ENCODE measurements at places on chromosomes 12 and 14.

DNA sequence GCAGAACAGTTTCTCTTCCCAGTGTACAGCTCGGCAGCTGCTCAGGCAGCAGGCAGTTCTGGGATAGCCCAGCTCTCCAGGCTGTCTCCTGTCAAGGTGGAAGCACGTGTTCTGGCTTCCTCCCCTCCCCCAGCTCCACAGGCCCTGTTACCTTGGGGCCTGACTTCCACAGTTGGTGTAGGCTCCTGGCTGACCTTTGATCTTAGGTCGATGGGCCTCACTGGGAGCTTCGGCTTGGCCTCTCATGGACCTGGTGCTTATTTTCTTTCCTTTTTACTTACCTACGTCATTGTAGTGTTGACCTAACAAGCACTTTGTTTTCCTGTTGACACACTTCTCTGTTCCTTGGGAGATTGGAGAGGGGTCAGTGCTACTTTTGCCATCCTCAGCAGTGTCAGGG, 17.0 kb downstream of the DLST start:
- H3K36me3 ChIP-seq = peaks cover 56% of the 10 kb centered on the region
- no peaks in the 10 kb centered on the region for H3K27me3 ChIP-seq
- no peak for DNase-seq
- no peaks in the 10 kb centered on the region for H3K4me1 ChIP-seq
- no peak overlapping the region for H3K4me3 ChIP-seq

DNA sequence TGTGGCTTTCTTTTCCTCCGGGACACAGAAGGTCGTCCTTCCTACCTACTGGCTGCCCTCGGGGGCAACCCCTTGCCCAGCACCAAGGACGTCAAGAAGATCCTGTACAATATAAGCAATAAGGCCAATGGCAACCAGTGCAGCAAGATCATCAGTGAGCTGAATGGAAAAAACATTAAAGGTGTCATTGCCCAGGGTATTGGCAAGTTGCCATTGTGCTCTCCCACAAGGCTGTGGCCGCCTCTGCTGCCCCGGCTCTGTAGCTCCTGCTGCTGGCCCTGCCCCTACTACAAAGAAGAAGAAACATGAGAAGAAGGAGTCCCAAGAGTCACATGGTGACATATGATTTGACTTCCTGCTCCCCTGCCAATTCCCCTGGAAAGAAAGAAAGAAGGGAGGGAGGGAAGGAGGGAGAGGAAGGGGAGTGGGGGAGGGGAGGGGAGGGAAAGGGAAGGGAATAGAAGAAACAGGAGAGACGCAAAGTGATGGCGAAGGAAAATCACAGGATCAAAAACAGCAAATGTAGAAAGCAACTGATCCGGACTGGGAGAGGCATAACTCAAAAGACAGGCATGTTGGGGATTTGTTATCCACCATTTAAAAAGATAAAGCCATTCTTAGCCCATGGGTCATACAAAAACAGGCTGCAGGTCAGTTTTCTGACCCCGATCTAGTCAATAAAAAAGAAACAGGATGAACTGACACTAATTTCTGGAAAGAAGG, 61.3 kb upstream of the RESF1 start:
- H3K36me3 ChIP-seq = peaks cover 51% of the 10 kb centered on the region
- peak overlapping the region; percentile 99 for H3K27ac ChIP-seq
- H3K27me3 ChIP-seq = no peaks in the 10 kb centered on the region

DNA sequence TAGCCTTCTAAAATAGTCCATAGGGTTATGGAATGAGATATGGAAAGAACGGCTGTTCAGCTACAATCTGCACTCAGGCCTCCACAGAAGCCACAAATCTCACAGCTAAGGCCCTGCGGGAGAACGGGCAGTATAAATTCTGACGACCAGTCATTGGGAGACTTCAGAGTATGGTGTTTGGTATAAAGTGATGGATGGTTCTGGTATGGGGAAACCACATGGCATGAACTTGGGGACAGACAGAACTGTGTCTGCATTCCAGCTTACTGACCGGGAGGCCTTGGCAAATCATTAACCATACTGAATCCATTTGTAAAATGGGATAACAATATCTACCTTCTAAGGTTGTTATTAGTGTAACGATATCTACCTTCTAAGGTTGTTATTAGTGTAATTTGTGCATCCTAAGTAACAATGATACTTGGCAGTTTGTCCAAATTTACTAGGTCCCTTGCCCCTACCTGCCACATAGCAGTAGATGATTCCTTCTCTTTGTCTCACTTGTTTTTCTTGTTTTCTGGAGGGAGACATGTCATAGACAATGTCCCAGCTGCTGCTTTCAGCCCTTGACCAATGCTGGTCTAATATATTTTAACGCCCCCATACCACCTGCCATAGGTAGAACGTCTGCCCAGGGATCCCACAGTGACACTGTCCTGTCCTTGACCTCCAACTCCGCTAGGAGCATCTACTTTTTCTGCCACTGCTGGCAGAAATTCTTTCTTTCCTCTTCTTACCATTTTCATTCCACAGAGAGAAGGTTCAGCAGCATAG, 6.8 kb downstream of the CDKL1 start:
- no peak for DNase-seq
- H3K36me3 ChIP-seq = peaks cover 4% of the 10 kb centered on the region
- H3K4me3 ChIP-seq = no peak overlapping the region

- peaks cover 5% of the 10 kb centered on the region for H3K4me1 ChIP-seq
- no peaks in the 10 kb centered on the region for H3K36me3 ChIP-seq
- peak; percentile 52 for DNase-seq
Observed at GRCh38 chr12:107912421-107913004, 138.0 kb downstream of the ASCL4 start.

GRCh38 chr14:102819176-102819628, 42.0 kb downstream of the TRAF3 start:
- peak; percentile 70 for DNase-seq
- H3K4me1 ChIP-seq = peaks cover 85% of the 10 kb centered on the region
- H3K36me3 ChIP-seq = peaks cover 38% of the 10 kb centered on the region
- H3K27me3 ChIP-seq = no peaks in the 10 kb centered on the region
- H3K27ac ChIP-seq = peak overlapping the region; percentile 88
- H3K4me3 ChIP-seq = peak overlapping the region; percentile 81

GRCh38 chr12:120557589-120557988, 23.4 kb downstream of the RNF10 start:
- H3K4me3 ChIP-seq = no peak overlapping the region
- H3K36me3 ChIP-seq = peaks cover 38% of the 10 kb centered on the region
- no peaks in the 10 kb centered on the region for H3K27me3 ChIP-seq
- H3K27ac ChIP-seq = no peak overlapping the region
- no peak for DNase-seq
- H3K4me1 ChIP-seq = no peaks in the 10 kb centered on the region

DNA sequence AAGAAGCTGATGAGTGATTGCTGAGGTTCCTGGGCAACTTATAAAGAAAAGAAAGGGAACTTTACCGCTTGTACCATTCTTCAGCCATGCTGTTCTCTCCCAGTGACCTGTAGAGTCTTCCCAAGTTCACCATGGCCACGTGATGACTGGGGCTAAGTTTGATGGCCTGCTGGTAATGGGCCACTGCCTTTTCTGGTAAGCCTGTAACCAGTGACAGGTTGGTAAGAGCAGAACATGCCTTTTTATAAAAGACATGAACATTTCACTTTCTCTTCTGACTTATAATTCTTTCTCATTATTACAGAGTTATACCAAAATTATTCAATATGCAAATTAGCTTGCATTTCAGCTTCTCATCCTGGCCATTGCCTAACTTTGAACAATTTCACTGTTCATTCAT, 20.9 kb upstream of the OVCH1 start:
- H3K4me1 ChIP-seq = no peaks in the 10 kb centered on the region
- H3K36me3 ChIP-seq = no peaks in the 10 kb centered on the region
- no peak for DNase-seq
- no peak overlapping the region for H3K27ac ChIP-seq
- H3K27me3 ChIP-seq = peaks cover 8% of the 10 kb centered on the region
- H3K4me3 ChIP-seq = no peak overlapping the region

DNA sequence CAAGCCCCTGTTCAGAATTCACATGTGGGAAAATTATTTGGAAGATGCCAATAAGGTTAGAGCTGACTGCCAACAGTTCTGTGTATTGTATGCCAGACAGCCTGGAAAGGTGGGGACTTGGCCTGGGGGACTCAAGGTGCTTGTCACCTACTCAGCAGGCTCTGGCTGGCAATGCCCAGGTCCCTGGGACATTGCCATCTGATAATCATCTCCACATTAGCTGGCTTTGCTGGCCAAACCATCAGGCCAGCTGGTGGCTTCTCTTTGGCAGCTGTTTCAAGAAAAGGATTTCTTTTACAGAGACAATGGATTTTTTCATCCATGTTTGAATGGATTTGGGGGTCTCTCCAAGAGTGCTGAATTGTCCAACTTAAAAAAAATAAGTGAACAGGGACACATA, 165.2 kb downstream of the BRMS1L start:
- H3K27ac ChIP-seq = no peak overlapping the region
- no peaks in the 10 kb centered on the region for H3K4me1 ChIP-seq
- DNase-seq = no peak
- H3K27me3 ChIP-seq = peaks cover 4% of the 10 kb centered on the region
- no peak overlapping the region for H3K4me3 ChIP-seq
- no peaks in the 10 kb centered on the region for H3K36me3 ChIP-seq

DNA sequence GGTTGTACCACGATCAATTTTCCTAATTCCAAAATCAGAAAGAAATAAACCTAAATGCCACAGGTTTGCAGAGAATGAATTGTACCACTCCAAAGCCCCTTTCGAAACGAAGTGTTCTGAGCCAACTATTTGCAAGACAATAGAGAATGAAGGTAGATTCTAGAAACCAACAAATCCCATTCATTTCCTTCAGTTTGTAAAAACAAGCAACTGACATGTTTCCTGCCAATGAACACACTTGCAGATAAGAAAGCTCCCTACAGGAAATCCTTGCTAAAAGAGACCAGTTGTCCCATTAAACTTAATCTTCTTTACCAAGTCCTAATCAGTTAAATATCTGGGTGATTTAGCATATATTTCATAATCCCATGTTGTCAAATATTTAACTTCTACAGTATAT, 198.4 kb upstream of the FOXN3 start:
- H3K36me3 ChIP-seq = peaks cover 21% of the 10 kb centered on the region
- H3K27me3 ChIP-seq = no peaks in the 10 kb centered on the region
- no peak for DNase-seq
- peak overlapping the region; percentile 76 for H3K4me3 ChIP-seq
- H3K27ac ChIP-seq = peak overlapping the region; percentile 75
- H3K4me1 ChIP-seq = peaks cover 72% of the 10 kb centered on the region

GRCh38 chr12:85794531-85794930, 41.7 kb downstream of the RASSF9 start:
- H3K27me3 ChIP-seq = no peaks in the 10 kb centered on the region
- H3K27ac ChIP-seq = no peak overlapping the region
- H3K4me1 ChIP-seq = no peaks in the 10 kb centered on the region
- H3K4me3 ChIP-seq = no peak overlapping the region

GRCh38 chr12:52310622-52311284, 10.4 kb downstream of the KRT83 start:
- H3K27ac ChIP-seq = no peak overlapping the region
- DNase-seq = no peak
- peaks cover 6% of the 10 kb centered on the region for H3K36me3 ChIP-seq
- H3K4me1 ChIP-seq = peaks cover 5% of the 10 kb centered on the region

DNA sequence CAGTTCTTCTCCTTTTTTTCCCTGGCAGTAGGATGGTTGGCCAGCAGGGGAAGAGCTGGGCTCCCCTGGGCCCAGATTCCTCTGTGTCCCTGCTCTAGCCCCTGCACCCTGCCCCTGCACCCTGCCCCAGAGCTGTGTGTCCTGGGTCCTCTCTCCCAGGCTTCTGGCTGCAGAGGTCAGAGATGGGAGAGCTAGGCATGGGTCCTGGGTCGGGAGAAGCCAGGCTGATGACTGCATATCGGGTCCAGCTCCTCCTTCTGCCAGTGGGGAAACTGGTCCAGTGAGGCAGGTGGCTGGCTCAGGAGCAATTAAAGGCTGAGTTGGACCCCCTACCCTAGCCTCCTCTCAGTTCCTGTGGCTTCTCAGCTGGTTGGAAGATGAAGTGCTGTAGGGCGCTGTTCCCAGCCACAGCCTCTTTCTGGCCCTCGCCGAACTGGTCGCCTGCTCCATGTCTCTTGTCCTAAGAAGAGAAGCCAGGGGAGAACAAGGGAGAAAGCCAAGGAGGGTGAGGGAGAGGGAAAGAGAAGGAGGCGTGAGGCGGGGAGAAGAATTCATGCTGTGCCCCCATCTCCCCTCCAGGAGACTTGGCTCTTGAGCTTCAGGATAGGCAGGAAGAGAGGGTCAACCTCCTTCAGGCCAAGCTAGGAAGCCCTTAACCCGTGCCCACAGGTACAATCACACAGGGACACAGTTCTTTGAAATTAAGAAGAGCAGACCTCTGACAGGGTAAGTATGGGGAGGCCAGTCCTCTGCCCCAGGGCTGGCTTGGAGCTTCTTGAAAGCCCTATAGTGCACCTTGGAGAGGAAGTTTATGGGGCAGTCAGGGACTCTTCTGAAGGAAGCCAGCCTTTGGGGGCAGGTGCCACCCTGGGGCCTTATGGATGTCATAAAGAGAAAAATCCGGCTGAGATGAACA, 9.5 kb downstream of the VASH1 start:
- DNase-seq = no peak
- H3K4me3 ChIP-seq = no peak overlapping the region
- H3K27ac ChIP-seq = no peak overlapping the region
- no peaks in the 10 kb centered on the region for H3K36me3 ChIP-seq
- peaks cover 32% of the 10 kb centered on the region for H3K4me1 ChIP-seq
- H3K27me3 ChIP-seq = peaks cover 7% of the 10 kb centered on the region

DNA sequence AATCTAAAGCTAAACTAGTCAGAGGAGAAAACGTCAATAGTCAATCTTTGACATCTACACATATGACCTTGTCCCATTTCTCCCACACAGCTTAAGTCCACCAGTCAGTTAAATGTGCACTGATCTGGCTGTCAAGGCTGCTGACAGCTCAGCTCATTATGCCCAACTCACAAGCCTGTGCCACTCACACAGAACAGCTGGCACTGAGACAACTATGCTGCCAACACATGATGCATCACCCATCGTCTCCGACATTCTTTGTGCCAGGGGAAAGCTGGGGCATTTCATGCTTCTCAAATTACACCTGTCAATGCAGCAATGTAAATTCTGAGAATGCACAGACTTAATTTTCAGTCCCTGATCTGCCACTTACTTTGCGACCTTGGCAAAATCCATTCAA, 25.3 kb downstream of the GNS start:
- peaks cover 34% of the 10 kb centered on the region for H3K36me3 ChIP-seq
- DNase-seq = no peak

DNA sequence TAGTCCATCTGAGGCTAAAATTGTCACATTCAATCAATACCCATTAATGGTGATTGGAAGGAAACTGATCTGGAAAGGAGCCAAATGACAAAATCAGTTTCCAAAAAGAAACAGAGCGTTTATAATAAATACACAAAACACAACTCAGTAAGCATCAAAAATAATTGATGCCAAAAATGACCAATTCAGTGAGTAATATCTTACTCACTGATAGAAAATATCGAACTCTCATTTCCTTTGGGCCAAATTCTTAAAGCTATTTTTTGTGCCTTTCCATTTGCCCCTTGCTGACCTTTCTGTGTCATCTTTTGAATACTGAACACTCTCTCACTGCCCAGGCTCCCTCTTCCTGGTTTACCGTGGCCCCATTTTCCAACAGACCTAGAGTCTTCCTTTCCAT, 22.5 kb upstream of the ATP2B1 start:
- H3K36me3 ChIP-seq = peaks cover 3% of the 10 kb centered on the region
- H3K27me3 ChIP-seq = peaks cover 6% of the 10 kb centered on the region
- H3K4me3 ChIP-seq = no peak overlapping the region
